Activated CD8-positive, alpha-beta T cell treated with anti-CD3 and anti-CD28 coated beads for 36 hours (primary cell): ENCODE measurements at places on chromosomes 7 and 10. TPM values are rescaled to one million over a fixed set of nuclear protein-coding genes. Genes with fewer than 3 reads are reported as not detected.

TMEM140 gene
- 6.2 TPM for total RNA-seq

AGAP9 gene
- total RNA-seq, result 3.6 TPM

GFRA1 gene
- total RNA-seq, result not detected

DNA sequence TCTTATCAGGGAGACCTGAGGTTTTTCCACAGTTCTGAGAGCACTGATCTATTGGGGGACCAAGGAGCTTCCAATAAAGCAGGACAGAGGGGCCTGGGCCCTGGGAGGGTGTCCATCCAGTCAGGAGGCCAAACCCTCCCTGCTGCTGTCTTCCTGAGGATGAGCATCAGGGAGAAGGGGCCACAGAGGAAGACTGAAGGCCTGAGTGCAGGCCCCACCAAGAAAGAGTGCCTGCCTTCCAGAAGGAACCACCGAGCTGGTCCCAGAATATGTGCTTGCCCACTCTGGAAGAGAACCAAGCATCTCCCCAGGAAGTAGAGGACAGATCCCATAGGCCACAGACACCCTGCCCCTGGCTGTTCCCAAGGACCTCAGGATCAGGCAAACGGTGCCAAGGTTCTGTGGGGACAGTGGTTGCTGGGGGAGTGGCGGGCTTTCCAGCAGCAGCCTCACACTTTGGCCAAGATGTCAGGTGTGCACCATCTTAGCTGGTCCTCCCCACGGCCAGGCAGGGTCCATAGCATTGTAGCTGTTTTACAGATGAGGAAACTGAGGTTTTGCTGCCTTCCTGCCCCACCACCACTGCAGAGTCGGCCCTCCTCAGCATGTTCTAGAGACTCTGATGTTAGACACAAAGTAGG is 199.4 kb downstream of the GRID1 start:
- H3K4me3 ChIP-seq, result no peak overlapping the region
- no peak for DNase-seq
- peaks cover 2% of the 10 kb centered on the region for H3K27me3 ChIP-seq

GRCh38 chr7:68216051-68216450 is 1219.4 kb downstream of the TYW1 start:
- no peak for DNase-seq
- H3K27ac ChIP-seq, result no peak overlapping the region
- H3K4me3 ChIP-seq, result no peak overlapping the region

DNA sequence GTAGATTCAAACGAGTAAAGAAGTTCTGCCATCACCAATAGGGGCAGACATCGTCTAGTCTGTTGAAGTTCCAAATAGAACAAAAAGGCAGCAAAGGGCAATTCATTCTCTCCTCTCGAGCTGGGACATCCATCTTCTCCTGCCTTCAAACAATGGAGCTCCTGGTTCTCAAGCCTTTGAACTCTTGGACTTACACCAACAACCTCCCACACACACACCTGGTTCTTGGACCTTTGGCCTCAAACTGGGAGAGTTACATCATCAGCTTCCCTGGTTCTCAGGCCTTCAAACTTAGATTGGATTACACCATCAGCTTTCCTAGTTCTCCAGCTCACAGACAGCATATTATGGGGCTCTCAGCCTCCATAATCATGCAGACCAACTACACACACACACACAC is 9.8 kb upstream of the GIMAP5 start:
- peak overlapping the region; percentile 60 for H3K27ac ChIP-seq
- H3K4me1 ChIP-seq, result peaks cover 58% of the 10 kb centered on the region
- H3K27me3 ChIP-seq, result no peaks in the 10 kb centered on the region
- no peak overlapping the region for H3K4me3 ChIP-seq
- no peak for DNase-seq

- DNase-seq, result peak; percentile 31
- H3K4me3 ChIP-seq, result peak overlapping the region; percentile 86
- peak overlapping the region; percentile 57 for H3K27ac ChIP-seq
Measured at GRCh38 chr10:79346388-79347225, 662 bp upstream of the PPIF start.

DNA sequence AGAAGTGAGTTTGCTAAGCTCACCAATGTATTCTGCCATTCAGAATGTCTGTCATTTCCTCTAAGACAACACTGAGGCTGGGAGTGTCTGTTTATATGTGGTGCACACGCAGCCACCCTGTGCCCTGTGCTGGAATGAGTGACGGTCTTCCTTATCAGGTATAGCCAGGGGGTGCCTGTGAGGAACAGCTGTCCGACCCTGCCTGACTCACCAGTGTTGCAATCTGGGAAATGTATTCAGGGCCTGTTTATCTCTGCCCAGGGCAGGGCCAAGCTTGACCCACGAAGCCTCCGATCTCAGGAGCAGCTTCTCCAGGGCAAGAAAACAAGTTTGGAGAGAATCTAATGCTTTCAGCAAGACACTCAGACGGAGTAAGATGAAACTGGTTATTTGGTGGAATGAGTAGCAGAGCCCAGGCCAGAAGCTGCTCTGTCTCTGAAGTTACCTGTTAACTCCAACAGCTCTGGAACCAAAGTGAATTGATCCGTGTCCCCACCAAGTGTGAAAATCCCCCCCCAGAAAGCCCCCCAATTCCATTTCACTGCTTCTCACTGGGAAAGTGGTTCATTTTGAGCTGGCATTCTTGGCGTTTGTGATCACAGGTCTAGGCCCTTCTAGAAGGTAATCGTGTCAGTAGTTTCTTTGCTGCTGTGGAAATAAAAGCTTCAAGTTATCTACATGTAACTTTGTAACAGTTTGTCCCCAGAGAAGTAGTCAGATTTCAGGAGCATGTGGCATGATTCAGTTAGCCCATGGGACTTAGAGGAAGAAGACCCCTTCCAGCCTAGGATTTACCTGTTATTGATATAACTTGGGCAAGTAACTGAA is 6.1 kb upstream of the UBE2H start:
- no peak overlapping the region for H3K27ac ChIP-seq
- H3K4me1 ChIP-seq, result peaks cover 4% of the 10 kb centered on the region
- H3K4me3 ChIP-seq, result no peak overlapping the region
- no peaks in the 10 kb centered on the region for H3K27me3 ChIP-seq
- H3K36me3 ChIP-seq, result no peaks in the 10 kb centered on the region

DNA sequence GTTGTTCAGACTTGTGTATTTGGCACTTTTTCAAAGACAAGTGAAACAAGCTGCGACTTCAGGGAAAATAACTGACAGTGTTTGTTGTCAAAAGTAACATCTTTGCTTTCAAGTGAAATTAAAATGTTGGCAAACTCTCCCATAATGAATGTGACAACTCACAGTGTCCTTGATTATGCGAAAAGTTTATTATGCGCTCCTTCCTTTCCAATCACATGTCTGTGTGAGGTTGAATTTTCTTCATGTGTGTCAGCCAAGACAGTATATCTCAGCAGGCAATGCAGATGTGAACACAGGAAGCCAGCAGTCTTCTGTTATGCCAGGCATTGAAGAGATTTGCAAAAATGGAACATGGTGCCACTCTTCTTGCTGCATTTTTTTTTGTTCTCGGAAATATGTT is 28.7 kb downstream of the FBH1 start:
- H3K4me3 ChIP-seq, result no peak overlapping the region
- DNase-seq, result no peak
- no peaks in the 10 kb centered on the region for H3K4me1 ChIP-seq
- no peak overlapping the region for H3K27ac ChIP-seq
- H3K27me3 ChIP-seq, result no peaks in the 10 kb centered on the region

DNA sequence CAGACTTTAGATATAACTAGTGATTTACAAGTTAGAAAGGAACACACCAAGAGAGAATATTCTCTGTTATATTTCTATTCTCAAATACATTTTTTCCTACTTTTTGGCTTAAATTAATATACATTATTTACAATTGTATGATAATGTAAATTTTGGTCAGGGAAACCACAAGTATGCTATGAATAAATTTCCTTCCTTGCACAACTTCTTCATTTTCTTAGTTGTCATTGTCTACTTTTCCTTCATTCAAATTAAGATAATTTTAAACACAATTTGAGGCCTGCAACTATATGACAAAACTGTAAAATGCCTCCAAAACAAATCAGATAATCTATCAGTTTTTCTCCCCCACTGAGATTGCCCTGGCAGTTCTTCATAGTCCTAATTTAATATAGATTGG is 131.3 kb downstream of the CDK14 start:
- no peak overlapping the region for H3K4me3 ChIP-seq
- H3K36me3 ChIP-seq, result no peaks in the 10 kb centered on the region
- no peak for DNase-seq
- no peak overlapping the region for H3K27ac ChIP-seq
